ENCODE measurements at places on chromosomes 2 and 18.
A peak's percentile ranks its signal among the peaks of the same experiment; 100 is the strongest.

DNA sequence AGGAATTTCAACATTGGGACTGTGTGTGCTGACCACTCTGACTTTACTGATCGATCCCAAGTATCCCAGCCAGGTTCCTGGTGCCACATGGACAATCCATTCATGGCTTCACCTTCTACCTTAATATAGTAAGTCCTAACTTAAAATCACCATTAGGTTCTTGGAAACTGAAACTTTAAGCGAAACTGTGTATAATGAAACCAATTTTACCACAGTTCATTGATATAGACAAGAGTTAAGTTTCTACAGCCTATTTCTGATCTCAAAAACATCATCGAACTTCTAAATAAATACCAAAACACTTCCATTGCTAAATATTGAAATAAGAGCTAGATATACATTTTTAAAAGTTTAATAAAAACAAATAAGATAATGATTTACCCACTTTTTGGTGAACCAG lies 4.4 kb upstream of the EXOC6B start:
- no peak for DNase-seq

DNA sequence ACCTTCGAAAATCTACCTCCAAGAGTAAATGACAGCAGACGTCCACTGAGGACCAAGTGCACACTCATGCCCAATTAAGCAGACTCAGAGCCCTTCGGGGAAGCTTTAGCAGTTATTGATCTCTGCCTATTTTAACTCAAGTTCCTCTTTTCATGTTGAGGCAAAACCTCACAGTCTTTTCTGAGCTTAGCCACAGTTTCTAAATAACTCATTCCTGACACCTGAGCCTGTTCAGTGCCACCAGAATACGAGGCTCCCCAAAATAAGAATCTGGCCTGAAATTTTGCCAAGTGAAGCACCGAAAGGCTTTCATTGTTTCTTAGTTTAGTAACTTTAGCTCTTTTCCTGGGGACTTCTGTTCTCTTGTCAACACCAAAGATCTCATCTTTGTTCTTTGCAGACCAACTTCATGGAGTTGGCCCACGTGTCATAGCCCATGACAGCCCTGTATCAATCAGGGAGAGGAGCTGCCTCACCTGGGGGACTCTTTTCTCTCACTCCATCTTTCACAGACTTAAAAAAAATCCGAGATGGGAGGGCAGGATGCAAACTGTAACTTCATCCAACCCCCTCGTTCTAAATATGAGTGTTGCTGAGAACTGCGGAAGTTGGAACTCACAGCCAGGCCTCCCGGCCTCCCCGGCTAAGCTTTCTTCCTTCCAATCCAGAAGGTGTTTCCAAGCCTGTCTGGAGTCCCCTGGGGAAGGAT lies 22.2 kb downstream of the INPP5D start:
- DNase-seq, result peak; percentile 7

- DNase-seq, result peak; percentile 59
Measured at GRCh38 chr2:157932480-157933159, 56.5 kb upstream of the ACVR1 start.

GRCh38 chr18:50127516-50128210 lies 67.3 kb downstream of the MYO5B start:
- peak; percentile 51 for DNase-seq

GRCh38 chr18:23943104-23943503 lies 71.5 kb upstream of the TTC39C start:
- peak; percentile 7 for DNase-seq

GRCh38 chr2:12896318-12896982 lies 179.7 kb downstream of the TRIB2 start:
- no peak for DNase-seq

DNA sequence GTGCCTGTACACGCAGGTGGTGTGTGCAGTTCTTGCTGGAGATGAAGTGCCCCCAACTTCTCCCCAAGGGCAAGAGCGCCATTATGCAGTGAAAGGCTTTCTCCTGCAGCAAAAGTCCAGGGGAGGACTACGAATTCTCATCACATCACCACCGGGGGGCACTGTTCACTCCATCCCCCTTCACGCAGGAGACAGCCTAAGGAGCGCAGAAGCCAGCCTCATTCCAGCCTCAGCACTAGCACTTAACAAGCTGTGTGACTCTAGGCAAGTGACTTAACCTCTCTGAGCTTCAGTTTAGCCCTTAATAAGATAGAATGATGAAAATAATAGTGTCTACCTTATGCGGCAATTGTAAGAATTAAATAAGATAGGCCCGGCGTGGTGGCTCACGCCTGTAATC lies 32.3 kb downstream of the DNMT3A start:
- DNase-seq, result peak; percentile 81

GRCh38 chr2:207854484-207855440 lies 85.1 kb upstream of the FZD5 start:
- no peak for DNase-seq

DNA sequence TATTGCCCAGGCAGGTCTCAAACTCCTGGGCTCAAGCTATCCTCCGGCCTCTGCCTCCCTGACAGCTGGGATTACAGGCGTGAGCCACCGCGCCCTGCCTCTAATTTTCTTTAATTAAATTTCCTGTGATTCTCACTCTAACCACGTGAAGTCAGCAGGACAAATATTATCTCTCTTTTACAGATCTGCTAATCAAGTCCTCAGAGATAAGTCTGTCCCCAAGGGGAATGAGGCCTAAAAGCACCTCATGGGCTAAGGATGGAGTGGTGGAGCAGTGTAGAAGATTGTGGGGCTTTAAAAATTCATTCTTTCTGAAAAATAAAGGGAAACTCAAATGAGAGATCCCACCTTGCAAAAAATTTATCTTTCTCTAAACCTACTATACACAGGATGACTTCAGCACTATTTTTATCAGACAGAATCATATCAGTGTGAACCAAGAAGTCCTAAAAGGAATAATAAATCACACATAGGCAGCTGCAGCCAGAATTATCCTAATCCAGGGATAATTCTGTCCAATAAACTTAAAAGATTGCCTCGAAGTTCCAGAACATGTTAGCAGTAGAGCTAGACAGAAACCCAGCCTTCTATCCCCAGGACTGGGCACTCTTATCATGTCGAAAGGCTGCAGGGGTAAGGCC lies 38.3 kb upstream of the BMPR2 start:
- no peak for DNase-seq

GRCh38 chr18:29157057-29157780 lies 980.3 kb upstream of the CDH2 start:
- DNase-seq, result no peak

- no peak for DNase-seq
Measured at GRCh38 chr2:239401881-239402233, 1.0 kb upstream of the HDAC4 start.

Data from islet precursor cell (in vitro differentiated cells).